ENCODE measurements at places on chromosomes 4 and X. TPM values are rescaled to one million over a fixed set of nuclear protein-coding genes. Genes with fewer than 3 reads are reported as not detected.

Gene GIMD1
- total RNA-seq = not detected

Gene CFAP99
- total RNA-seq = 0.05 TPM

Gene AMBN
- not detected for total RNA-seq

Gene FAM9C
- total RNA-seq = not detected

Gene CT83
- total RNA-seq = not detected

Gene TNMD
- not detected for total RNA-seq
